Stimulated activated memory B cell treated with anti-CD40 and anti-IgM and Interleukin-4, amounts not matched to agents 10 μg/mL and 1 μg/mL and 100 μg/mL, for 72 hours (primary cell): ENCODE measurements at places on chromosomes 1 and 21.

DNA sequence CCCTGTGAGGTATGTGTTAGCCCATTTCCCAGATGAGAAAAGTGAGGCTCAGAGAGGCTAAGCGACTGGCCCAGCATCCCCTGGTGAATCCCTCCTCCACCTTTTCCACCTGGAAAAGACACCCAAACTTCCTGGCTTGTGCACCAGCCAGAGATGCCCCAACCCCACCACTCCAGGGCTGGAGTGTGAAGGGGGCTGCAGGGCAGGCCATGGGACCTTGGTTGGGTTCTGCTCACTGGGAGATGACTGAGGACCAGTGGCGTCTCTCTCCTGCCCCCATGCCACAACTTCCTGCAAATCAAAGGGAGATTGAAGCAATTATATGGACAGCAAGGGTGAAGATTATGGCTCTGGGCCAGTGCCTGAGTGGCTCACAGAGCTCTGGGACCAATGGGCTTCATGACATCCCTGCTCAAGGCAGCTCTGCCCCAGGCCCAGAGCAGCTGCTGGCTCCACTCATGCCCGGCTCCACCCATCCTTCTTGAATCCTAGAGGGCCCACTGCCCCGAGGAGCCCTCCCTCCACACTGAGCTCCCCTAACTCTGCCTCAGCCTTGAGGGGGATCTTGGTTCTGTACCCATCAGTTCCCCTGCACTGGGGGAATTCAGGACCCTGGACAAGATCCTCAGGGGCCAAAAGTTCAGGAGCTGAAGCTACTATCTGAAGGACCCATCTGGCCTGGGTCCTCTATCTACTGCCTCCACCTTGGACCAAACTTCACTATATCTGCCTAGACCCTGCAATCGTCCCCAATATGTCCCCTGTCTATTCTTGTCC is 416.9 kb downstream of the PTPRU start:
- ATAC-seq, result no peak

- ATAC-seq, result no peak
Measured at GRCh38 chr1:86227026-86227425, 70.5 kb upstream of the COL24A1 start.

DNA sequence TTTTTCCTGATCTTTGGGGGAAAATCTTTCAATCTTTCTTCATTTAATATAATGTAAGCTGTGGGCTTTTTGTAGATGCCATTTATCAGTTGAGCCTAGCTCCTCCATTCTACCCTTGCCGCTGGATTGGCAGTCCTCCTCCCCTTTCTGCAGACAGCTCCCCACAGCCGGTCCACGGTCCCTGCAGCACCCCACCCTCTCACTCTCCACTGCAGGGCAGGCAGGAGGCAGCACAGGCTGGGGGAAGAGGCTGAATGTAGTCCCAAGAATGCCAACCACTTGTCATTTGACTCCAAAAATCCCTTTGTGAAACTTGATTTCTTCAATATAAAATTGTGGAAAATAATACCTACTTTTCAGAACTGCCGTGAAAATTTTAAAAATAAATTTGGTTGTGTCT is 96.7 kb downstream of the SYT2 start:
- no peak for ATAC-seq

DNA sequence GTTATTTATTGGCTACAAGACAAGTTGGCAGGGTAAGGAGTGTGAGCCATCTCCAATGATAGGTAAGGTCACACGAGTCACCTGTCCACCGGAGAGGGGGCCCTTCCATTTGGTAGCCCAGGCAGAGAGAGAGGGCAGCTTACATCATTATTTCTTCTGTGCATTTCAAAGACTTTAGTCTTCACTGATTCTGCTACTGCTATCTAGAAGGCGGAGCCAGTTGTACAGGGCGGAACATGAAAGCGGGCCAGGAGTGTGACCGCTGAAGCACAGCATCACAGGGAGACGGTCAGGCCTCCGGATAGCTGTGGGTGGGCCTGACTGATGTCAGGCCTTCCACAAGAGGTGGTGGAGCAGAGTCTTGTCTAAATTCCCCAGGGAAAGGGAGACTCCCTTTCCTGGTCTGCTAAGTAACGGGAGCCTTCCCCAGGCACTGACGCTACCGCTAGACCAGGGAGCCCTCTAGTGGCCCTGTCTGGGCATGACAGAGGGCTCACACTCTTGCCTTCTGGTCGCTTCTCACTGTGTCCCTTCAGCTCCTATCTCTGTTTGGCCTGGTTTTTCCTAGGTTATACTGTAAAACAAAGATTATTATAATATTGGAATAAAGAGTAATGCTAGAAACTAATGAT is 36.7 kb downstream of the ZNF695 start:
- ATAC-seq, result no peak

DNA sequence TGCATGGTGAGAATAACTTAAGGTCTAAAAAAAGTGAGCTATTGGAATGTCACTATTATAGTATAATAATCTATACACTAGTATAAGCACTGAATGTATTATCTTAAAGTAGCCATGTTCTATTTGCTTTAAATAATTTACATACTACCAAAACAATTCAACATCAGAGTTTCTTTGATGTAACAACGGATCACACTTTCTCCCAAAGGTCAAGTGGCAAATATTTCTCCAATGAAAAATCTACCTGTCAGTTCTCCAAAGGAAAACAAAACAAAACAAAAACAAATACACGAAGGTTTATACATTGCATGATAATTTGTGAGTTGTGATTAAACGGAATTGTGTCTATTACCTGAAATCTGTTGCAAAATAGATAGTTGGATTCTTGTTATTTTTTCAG is 581.4 kb downstream of the USP25 start:
- no peak for ATAC-seq

DNA sequence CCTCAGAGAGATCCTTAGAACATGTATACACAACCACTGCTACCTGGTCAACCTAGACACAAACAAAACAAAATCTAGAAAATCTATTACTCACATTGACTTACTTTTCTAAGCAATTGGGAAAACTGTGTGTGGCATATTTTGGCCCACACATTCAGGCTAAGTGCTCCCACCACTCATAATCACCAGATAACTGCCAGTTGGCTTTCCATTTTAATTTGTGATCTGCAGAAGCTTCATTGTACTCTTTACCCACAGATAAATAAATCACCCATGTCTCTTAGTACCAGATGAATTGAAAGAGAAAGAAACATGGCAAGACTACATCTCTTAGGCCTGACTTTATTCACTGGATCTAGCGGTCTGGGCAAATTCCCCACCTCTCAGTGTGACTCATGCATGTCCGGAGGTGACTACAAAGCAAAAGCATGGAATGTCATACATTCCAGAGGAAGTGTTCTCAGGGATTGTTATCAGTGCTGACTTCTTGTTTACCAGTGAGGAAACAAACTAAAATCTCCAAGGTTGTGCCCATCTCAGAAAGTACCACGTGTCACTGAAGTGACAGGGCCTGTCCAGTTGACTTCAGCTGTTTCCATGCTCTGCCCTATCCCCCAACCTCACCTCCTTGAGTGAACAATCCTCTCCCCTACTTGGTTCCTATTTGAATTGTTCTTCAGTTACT is 52.4 kb upstream of the BCL10 start:
- ATAC-seq, result no peak

- ATAC-seq, result no peak
Measured at GRCh38 chr1:6206520-6206855, 569 bp downstream of the RNF207 start.

DNA sequence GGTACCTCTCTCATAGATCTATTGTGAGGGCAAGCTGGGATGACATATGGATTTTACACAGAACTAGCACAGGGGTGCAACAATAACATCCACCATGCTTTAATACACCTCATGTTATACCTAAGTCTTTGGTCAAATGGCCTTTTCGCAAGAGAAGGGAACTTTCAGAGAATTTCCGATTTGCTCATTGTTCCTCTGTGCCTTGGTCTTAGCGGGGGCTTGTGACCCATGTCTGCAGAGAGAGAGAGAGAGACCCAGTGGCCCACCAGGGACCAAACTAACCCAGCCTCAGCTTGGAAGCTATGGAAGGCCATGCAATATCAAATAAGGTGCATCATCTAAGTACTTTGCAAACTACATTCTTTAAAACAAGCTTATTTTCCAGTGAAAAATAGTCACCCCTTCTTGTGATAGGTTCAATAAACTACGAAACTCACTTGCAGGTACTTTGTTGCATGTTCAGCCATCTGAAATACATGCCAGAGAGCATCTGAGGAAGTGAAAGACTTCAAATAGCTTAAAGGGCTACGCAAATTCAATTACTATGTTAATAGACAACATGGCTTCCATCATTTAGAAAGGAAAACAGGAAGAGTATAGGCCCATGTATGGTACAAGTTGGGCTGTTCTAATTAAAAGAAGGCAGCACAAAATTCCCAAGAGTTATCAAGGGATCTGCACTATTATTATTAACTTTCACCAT is 100.7 kb downstream of the KCNN3 start:
- ATAC-seq, result peak; percentile 64

DNA sequence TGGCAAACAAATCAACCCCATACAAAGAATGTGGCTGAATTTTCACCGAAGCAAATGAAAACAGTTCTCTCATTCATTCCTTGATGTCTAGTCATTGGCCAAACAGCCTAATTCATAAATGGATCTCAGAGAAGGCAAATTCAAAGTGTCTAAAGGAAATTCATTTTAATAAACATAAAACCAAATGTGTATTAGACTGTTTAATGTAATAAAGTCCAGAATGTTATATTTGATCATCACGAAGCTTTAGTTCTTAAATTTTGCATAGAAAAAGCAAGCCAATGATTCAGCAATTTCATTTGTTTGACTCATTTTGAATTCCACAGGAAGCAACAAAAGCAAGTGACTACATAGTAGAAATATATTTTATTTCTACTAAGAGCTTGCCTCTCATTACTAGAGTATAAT is 379.2 kb upstream of the ADAMTS5 start:
- no peak for ATAC-seq

DNA sequence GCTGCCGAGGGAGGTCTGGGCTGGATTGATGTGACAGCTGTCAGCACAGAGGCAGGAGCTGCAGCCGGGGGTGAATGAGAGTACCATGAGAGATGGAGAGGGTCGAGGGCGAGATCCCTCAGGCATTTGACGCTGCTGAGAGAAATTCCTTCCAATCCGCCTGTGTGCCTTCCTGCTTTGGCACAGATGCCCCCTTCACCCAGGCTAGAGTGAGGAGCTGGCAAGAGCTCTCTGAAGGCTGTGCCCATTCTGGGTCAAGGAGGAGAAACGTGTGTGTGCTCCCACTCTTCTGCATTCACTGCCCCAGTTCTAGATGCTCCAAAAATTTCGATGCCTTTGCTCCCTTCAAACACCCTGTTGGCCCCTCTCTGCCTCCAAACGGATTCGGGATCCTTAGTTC is 4.8 kb downstream of the ARTN start:
- no peak for ATAC-seq

- no peak for ATAC-seq
Measured at GRCh38 chr1:202090994-202091393, 31.7 kb upstream of the GPR37L1 start.

GRCh38 chr21:33033094-33033951 is 7.6 kb downstream of the OLIG2 start:
- ATAC-seq, result no peak

DNA sequence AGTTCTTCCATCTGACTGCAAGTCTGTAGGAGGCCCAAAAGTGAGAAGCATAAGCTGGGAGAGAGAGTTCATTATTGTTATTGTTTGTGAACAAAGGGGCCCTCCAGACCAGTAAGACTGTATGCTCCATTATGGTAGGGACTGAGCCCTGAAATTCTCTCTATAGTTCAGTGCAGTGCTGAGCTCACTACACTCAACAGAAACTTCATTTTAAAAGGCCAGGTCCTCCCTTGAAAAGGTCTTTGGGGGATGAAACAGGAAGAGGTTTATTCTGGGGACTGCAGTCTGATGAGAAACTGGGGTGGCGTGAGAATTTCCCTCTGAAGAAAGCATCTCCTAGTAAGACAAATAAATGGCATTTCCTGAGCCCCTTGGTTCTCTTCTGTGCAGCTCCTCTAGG is 5.5 kb upstream of the GATAD2B start:
- no peak for ATAC-seq

DNA sequence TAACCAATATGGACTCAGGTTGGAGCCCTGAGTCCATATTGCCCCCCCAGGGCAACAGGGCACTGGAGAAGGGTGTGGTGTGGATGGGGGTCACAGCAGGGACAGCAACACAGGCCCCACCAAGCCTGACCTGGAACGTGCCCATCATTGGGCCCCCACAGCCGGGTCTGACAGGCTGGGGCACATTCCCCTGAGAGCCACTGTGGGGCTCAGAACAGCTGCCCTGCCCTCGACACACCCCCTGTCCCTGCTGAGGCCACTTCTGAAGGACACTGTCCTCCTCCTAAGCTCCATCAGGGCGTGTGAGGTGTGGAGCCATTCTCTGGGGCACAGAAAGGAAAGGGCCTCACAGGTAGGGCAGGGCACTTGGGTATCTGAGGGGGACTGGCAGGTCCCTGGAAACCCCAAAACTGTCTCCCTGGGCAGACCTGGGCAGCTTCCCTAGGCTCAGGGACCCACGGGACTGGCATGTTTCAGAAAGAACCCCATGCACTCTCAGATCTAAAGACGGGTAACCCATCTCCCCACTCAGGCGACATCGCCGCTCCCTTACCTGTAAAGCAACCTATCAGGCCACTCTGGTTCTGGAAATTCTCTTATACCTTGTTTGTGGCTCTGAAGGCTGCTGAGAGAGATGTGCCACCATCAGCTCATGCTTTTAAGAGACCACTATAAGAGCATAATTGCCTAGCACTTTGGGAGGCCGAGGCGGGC is 95.5 kb downstream of the DMRTB1 start:
- ATAC-seq, result no peak

GRCh38 chr1:30149226-30149625 is 574.2 kb downstream of the MATN1 start:
- no peak for ATAC-seq
